Articular chondrocyte of knee joint (primary cell): ENCODE measurements at places on chromosomes 16 and 17. TPM values are rescaled to one million over a fixed set of nuclear protein-coding genes. Genes with fewer than 3 reads are reported as not detected.

Gene PTX4
- not detected in 2 replicates for total RNA-seq

Gene HSDL1
- 17.9 and 19.8 TPM in 2 replicates for total RNA-seq

Gene PITPNM3
- total RNA-seq, result 7.1 and 8.8 TPM in 2 replicates

Gene TP53TG3F
- not detected in 2 replicates for total RNA-seq
